ENCODE measurements at places on chromosomes 4 and X. TPM values are rescaled to one million over a fixed set of nuclear protein-coding genes. Genes with fewer than 3 reads are reported as not detected.

Gene GPR34
- total RNA-seq, result 10.1 TPM

Gene PNMA3
- 2.2 TPM for total RNA-seq

Gene SPANXA1
- total RNA-seq, result not detected

Gene TGIF2LX
- not detected for total RNA-seq

Gene CD38
- 44.9 TPM for total RNA-seq

Gene DMP1
- not detected for total RNA-seq

Gene FOXO4
- 31.4 TPM for total RNA-seq

Gene MANBA
- 69.4 TPM for total RNA-seq

- no peaks in the 10 kb centered on the region for H3K36me3 ChIP-seq
- H3K27me3 ChIP-seq, result no peaks in the 10 kb centered on the region
- no peak for DNase-seq
- H3K4me3 ChIP-seq, result no peak overlapping the region
These were observed 151.6 kb downstream of the PALLD start for GRCh38 chr4:168648494-168648893.

DNA sequence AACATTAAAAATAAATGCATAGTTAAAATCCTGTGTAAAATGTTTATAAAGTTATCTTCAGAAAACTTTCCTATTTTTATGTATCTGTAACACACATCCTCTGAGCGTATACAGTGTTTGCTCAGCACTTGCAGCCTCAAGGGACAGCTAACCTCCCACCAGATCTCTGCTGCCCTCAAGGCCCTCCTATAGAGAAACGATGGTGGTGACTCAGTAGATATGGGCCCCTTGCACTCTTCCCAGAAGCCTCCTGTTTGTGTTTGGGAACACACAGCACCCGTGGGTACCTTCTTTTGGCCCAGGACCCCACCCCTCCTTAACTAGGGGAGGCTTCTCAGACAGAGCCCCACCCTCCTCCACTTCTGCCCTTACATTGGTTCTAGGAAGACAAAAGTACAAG, 26.7 kb downstream of the PJA1 start:
- no peak for DNase-seq
- H3K27ac ChIP-seq, result no peak overlapping the region
- H3K36me3 ChIP-seq, result no peaks in the 10 kb centered on the region
- H3K27me3 ChIP-seq, result no peaks in the 10 kb centered on the region
- H3K4me1 ChIP-seq, result peaks cover 17% of the 10 kb centered on the region
- H3K4me3 ChIP-seq, result no peak overlapping the region

DNA sequence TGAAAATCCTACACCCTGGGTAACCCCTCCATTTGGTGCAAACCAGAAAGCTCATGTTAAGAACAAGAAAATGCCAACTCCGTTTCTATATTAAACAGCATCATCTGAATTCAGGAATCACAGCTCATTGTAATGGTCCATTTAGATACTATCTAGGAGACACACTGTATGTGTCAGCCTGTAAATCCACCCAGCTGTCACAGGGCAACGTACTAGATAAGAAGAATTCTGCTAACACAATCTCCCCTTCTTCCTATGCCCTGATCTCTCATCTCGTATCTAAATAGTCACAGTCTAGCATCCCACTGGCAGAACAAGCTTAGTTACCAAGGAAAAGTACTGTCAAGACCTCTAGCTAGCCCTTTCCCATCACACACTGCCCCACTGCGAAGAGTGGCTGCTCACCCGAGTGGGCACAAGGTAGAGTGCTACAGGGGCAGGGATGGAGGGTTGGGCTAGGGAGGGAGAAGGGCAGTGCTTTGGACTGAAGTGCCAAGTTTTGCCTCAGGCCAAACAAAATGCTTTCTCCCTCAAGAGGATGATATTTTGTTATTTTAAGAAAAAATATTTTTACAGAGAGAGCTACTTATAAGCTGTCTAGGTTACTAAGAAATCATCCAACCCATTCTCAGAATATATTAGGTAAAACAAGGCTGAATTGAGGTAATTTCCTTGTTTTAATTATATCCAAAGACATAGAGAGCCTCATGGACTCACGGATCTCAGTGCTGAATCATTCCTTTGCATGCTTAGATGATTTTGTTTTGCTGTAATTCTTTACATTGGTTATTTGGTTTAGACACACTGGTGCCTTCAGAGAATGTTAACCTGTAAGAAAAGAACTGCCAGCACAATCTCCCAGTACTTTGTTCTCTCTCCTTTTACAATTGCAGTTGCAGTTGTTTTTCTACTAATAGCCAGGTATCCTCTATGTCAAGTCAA, 196.6 kb downstream of the PRDM5 start:
- DNase-seq, result no peak
- no peak overlapping the region for H3K4me3 ChIP-seq
- H3K27me3 ChIP-seq, result no peaks in the 10 kb centered on the region
- H3K36me3 ChIP-seq, result no peaks in the 10 kb centered on the region
- no peaks in the 10 kb centered on the region for H3K4me1 ChIP-seq
- no peak overlapping the region for H3K27ac ChIP-seq

GRCh38 chr4:7781366-7781765, 158.3 kb downstream of the AFAP1 start:
- H3K27me3 ChIP-seq, result no peaks in the 10 kb centered on the region
- no peak for DNase-seq
- H3K4me1 ChIP-seq, result peaks cover 7% of the 10 kb centered on the region
- no peak overlapping the region for H3K27ac ChIP-seq

DNA sequence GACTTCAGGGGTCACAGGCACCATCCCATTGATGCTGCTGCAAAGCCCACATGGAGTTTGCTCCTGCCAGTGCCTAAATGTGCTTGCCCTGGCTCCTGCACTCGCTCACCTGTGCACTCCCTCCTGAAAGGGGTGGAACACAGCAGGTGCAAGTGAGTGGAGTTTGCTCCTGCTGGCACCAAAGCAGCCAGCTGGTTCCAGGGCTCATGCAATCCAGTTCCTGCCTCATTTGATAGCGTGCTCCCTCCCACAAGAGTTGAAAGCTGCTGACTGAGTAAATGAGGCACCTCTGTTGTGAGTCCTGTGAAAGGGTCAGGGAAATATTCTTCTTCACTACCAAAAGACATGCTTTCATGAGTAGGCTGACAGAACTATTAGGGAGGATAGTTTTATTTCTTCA, 30.5 kb downstream of the CXCL8 start:
- H3K4me3 ChIP-seq, result no peak overlapping the region
- H3K4me1 ChIP-seq, result peaks cover 18% of the 10 kb centered on the region
- H3K27me3 ChIP-seq, result no peaks in the 10 kb centered on the region
- no peak overlapping the region for H3K27ac ChIP-seq
- H3K36me3 ChIP-seq, result no peaks in the 10 kb centered on the region
- DNase-seq, result peak; percentile 63

DNA sequence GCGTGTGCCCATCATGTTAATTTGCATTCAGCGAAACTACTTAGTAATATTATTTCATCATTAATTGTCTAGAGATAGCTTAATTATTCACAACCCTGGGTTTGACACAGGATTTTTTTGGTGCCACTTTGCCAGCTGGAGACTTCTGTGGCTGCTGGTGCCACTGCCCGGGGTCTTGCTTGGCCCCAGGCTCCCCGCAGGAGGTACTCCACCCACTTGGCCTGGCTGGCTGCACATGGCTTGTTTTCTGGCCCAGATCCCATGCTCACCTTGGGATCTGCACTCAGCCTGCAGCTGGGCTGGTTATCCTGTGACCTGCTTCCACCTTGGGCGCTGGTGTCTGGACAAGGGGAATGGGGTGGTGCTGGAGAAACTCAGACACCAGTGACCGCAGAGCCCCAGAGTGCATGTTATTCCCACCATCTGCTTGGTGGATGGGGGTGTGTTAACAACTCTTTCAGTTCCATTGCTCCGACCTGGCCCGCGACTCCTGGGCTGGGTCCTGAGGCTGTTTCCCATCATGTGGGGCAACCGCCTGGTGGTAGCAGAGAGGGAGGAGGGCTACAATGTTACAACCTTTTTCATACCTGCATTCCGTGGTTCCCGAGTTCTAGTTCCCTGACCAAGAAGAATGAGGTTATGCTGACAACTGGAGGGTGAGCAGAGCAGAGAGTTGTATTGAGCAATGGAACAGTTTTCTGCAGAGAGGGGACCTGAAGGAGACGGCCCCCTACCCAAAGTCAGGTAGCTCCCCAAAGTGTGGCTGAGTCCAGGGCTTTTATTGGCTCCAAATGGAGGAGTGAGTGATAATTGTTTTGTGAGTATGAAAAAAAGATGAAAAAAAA, 1950.0 kb upstream of the IGFBP7 start:
- H3K4me1 ChIP-seq, result no peaks in the 10 kb centered on the region
- no peak overlapping the region for H3K27ac ChIP-seq
- H3K27me3 ChIP-seq, result no peaks in the 10 kb centered on the region
- H3K4me3 ChIP-seq, result no peak overlapping the region

- H3K36me3 ChIP-seq, result no peaks in the 10 kb centered on the region
- no peaks in the 10 kb centered on the region for H3K27me3 ChIP-seq
- no peak for DNase-seq
- H3K4me1 ChIP-seq, result no peaks in the 10 kb centered on the region
- H3K27ac ChIP-seq, result no peak overlapping the region
- H3K4me3 ChIP-seq, result no peak overlapping the region
These were observed 81.4 kb upstream of the RPS6KA3 start for GRCh38 chrX:20348139-20348538.

- DNase-seq, result no peak
- no peaks in the 10 kb centered on the region for H3K27me3 ChIP-seq
- no peak overlapping the region for H3K27ac ChIP-seq
These were observed 167.8 kb upstream of the GK2 start for GRCh38 chr4:79575709-79576428.

GRCh38 chr4:78459327-78459726, 92.2 kb upstream of the ANXA3 start:
- H3K36me3 ChIP-seq, result no peaks in the 10 kb centered on the region
- no peak overlapping the region for H3K4me3 ChIP-seq
- H3K4me1 ChIP-seq, result no peaks in the 10 kb centered on the region
- no peak overlapping the region for H3K27ac ChIP-seq
- DNase-seq, result no peak

DNA sequence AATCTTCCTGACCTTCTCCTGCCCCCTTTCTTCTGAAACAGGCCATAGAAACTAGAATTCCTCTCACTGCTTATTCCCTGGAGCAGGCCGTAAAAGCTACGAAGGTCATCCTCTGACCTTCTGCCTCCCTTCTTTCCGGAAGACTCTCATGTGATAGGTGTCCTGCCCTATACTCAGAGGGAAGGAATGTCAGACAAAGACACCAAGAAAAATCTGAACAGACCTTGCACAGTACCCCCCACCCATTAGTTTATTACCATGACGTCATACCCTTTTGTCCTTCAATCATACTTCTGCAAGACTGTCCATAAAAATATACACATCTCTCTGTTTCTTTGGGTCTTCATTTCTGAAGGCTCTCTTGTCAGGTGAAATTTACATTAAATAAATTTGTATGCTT, 1523.9 kb downstream of the RPA4 start:
- no peaks in the 10 kb centered on the region for H3K27me3 ChIP-seq
- no peaks in the 10 kb centered on the region for H3K4me1 ChIP-seq
- H3K36me3 ChIP-seq, result no peaks in the 10 kb centered on the region
- no peak for DNase-seq

DNA sequence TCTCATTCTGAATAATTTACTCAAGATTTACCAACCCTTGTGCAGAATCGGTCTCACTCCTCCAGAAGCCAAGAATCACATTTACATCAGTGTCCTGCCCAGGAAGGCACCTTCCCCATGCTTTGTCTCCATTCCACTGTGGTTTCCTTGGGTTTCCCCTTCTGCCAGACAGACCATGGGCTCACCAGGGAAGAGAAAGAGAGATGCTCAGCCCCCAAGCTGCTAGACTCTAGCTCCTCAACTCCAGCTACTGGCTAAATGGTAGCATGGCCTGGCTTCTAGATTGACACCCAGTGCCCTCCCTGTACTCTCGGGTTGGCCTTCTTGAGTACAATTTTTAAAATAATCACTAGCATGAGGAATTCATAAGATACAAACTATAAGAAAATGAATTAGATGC, 12.9 kb downstream of the TLR10 start:
- H3K36me3 ChIP-seq, result no peaks in the 10 kb centered on the region
- no peak overlapping the region for H3K27ac ChIP-seq
- DNase-seq, result no peak

- DNase-seq, result no peak
- no peaks in the 10 kb centered on the region for H3K36me3 ChIP-seq
- no peak overlapping the region for H3K4me3 ChIP-seq
- H3K27me3 ChIP-seq, result no peaks in the 10 kb centered on the region
- no peak overlapping the region for H3K27ac ChIP-seq
These were observed 37.1 kb upstream of the STX18 start for GRCh38 chr4:4578981-4579380.

DNA sequence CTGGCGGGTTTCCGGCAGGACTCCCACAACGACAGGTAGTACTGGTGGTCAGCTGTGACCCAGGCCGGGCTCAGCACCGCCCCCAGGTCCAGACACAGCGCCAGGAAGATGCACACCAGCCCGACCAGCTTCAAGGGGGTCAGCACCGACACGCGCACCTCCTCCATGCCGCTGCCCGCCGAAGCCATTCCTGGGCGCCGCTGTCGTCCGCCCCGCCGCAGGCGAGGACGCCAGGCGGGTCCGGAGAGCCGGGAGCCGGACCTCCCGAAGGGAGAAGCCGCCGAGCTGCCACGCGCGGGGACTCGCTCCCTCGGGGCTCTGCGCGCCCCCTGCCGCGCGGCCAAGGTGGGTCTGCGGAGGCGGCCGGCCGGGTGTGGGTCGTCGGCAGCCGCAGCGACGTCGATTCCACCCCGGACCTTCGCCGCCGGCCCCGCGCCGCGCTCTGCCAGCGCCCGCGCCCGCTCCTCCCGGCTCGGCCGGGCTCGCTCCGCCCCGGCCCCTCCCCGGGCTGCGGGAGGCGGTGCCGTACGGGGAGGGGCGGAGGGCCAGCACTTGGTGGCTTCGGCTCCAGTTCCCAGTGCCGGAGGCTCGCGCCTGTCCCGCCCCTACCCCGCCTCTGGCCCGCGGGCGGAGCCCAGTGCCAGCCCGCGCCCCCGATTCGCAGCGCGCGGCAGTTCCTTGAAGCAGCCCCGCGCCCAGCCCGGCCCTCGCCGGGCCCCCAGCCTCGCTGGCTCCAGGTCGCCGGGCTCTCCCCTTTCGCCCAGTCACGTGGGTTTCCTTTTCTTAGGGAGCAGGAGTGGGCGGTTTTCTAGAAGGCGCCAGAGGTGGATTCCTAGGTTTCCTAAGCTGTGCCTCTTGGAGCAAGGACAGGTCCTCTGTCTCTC, at the start of gene TMEM47:
TSS of gene TMEM47 (minus strand) at position 444 of the 884 bp plus-strand sequence. CDS start at position 188, 256 bp downstream.
- no peaks in the 10 kb centered on the region for H3K4me1 ChIP-seq
- peak within 1 kb of the TSS; percentile 59 for H3K4me3 ChIP-seq
- H3K27ac ChIP-seq, result peak within 1 kb of the TSS; percentile 71

GRCh38 chr4:80454040-80454439, 118.5 kb downstream of the CFAP299 start:
- H3K4me3 ChIP-seq, result no peak overlapping the region
- no peaks in the 10 kb centered on the region for H3K27me3 ChIP-seq
- DNase-seq, result no peak
- no peaks in the 10 kb centered on the region for H3K4me1 ChIP-seq
- H3K36me3 ChIP-seq, result no peaks in the 10 kb centered on the region
- no peak overlapping the region for H3K27ac ChIP-seq

- no peaks in the 10 kb centered on the region for H3K36me3 ChIP-seq
- peaks cover 11% of the 10 kb centered on the region for H3K27me3 ChIP-seq
- DNase-seq, result no peak
- no peak overlapping the region for H3K27ac ChIP-seq
- no peaks in the 10 kb centered on the region for H3K4me1 ChIP-seq
These were observed 26.6 kb downstream of the DRD5 start for GRCh38 chr4:9808077-9808476.
